ENCODE measurements at places on chromosomes 1 and 21. TPM values are rescaled to one million over a fixed set of nuclear protein-coding genes. Genes with fewer than 3 reads are reported as not detected.

The CD48 gene
- not detected for total RNA-seq

The CFHR3 gene
- total RNA-seq: not detected

The SYT6 gene
- total RNA-seq: not detected

The CHD1L gene
- total RNA-seq: 48.4 TPM

The KPRP gene
- not detected for total RNA-seq

The ZMYND12 gene
- total RNA-seq: 0.32 TPM

The SLC30A2 gene
- not detected for total RNA-seq

The IL19 gene
- total RNA-seq: not detected

The NBPF4 gene
- not detected for total RNA-seq

The KANK4 gene
- total RNA-seq: not detected

The UBE4B gene
- 14.3 TPM for total RNA-seq

The IGSF5 gene
- not detected for total RNA-seq

The ZNF124 gene
- total RNA-seq: 74.7 TPM

The CFHR1 gene
- total RNA-seq: not detected

The SFPQ gene
- 245 TPM for total RNA-seq

The IL23R gene
- not detected for total RNA-seq

The CHAF1B gene
- 3.6 TPM for total RNA-seq

The CELA3A gene
- not detected for total RNA-seq

The WNT4 gene
- total RNA-seq: 0.15 TPM

The CD84 gene
- not detected for total RNA-seq

The ETS2 gene
- total RNA-seq: 34.5 TPM

The FABP3 gene
- total RNA-seq: 9.0 TPM

The RHBG gene
- total RNA-seq: not detected

The MATN1 gene
- total RNA-seq: under 0.01 TPM

The SAMSN1 gene
- 9.4 TPM for total RNA-seq

The CBS gene
- 39.3 TPM for total RNA-seq

The SHE gene
- 47.4 TPM for total RNA-seq

The INAVA gene
- total RNA-seq: not detected

The CASZ1 gene
- total RNA-seq: 0.65 TPM

Data from epithelial cell of umbilical artery (primary cell).